ENCODE measurements at places on chromosomes 7 and 10.

GRCh38 chr10:37975401-37975991, 951 bp downstream of the ZNF25 start:
- no peak for DNase-seq

- no peak for DNase-seq
These were observed 2.7 kb downstream of the FRAT1 start for GRCh38 chr10:97321804-97322190.

- no peak for DNase-seq
These were observed 53.9 kb downstream of the SYPL1 start for GRCh38 chr7:106057962-106058927.

DNA sequence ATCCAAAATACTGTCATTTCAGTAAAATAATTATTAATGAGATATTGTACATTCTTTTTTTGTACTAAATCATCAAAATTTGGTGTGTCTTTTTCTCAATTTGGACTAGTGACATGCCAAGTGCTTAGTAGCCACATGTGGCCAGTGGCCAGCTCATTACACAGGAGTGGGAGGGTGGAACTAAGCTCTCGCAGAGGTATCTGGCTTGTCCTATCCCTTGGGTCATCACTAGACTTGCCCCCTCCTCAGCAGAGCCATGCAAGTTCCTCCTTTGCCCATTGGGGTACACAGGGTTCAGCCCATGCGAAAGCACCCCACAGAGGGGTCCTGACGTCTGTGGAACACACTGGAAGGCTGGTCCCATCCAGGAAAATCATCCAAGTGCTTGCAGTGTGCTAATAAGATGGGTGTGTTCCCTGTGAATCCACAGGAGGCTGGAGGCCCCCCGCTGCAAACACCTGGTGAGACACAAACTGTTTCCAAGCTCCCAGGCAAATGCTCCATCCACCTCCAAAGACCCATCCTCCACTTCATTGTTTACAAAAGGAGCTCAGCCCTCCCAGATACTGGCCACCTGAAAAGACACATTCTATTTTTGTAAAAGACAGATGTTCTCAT, 1.3 kb downstream of the ARHGAP22 start:
- no peak for DNase-seq
